Activated CD8-positive, alpha-beta memory T cell treated with anti-CD3 and anti-CD28 coated beads for 1 hour (primary cell): ENCODE measurements at places on chromosomes 12 and 14.

GRCh38 chr14:64966976-64967375 lies 5.2 kb downstream of the RAB15 start:
- DNase-seq = no peak

DNA sequence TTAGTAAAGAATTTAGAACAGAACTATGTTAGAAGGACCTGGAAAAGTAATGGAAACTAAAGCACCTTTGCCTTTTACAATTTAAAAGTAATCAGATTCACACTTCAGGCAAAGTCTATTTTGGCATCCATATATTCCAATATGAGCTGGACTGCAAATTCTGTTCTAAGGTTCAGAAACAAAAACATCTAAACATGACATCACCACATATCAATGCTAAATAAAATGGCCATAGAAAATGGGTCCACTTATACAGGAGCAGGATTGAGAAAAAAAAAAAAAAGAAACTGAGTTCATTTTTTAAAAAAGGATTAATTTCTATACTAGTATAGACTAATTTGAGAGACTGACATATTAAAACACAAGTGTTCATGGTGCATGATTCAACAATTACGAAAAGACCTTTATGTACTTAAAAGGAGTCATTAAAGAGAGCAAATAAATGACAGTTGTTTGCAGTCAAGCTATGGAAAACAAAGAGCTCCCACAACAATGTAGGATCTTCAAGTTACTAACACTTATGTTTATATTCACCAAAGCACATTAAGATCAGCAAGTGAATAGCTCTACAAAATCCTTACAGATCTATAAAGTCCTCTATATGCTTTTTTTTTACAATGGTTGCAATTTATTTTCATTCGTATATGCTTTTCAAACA lies 45.7 kb downstream of the DICER1 start:
- DNase-seq = no peak

GRCh38 chr14:88554457-88555286 lies at the start of gene PTPN21:
TSS of gene PTPN21 (minus strand) at chr14:88555007. CDS start at chr14:88550417, 4,590 bp downstream.
- DNase-seq = no peak

DNA sequence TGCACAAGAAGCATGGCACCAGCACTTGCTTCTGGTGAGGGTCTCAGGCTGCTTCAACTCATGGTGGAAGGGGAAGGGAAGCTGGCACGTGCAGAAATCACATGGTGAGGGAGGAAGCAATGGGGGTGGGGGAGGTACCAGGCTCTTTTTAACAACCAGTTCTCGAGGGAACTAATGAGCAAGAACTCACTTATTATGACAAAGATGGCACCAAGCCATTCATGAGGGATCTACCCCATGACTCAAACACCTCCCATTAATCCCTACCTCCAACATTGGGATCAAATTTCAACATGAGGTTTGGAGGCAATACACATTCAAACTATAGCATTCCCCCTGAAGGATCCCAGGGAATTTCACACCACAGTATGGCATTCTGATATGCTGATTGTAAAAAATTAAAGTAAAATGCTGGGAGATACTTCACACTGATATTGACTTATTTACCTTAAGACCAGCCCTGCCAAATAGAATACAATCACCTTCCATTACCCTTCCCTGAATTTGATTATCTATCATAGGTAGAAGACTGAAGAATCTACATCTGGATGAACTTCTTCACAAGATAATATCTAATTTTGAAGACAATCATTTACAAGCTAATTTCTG lies 201.7 kb upstream of the PLXNC1 start:
- no peak for DNase-seq

- DNase-seq = no peak
Measured at GRCh38 chr12:67720351-67720856, 71.9 kb downstream of the DYRK2 start.

DNA sequence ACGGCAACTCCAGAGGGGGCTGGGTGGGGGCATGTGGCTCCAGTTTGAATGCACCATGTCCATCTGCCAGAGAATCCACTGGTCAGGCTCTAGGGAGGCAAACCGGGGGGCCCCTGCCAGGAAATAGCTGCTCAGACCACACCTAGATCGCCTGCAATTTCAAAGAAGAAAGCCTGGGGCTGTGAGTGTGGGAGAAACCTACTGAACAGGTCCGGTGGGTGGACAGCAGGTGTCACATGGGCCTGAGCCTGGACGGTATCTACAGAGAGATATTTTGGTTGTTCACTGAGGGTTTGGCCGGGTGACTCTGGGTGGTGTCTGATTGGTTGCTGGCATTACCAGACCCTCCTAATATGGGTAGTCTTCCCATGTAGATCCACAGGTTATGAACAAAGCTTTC lies 32.0 kb downstream of the DAO start:
- no peak for DNase-seq

- DNase-seq = no peak
Measured at GRCh38 chr12:111993292-111994150, 19.4 kb downstream of the TMEM116 start.

- no peak for DNase-seq
Measured at GRCh38 chr14:66380143-66380542, 106.0 kb upstream of the CCDC196 start.

GRCh38 chr14:73896521-73896920 lies 9.9 kb downstream of the ZNF410 start:
- no peak for DNase-seq

- DNase-seq = no peak
Measured at GRCh38 chr14:24231263-24232120, 675 bp downstream of the NEDD8 start.

DNA sequence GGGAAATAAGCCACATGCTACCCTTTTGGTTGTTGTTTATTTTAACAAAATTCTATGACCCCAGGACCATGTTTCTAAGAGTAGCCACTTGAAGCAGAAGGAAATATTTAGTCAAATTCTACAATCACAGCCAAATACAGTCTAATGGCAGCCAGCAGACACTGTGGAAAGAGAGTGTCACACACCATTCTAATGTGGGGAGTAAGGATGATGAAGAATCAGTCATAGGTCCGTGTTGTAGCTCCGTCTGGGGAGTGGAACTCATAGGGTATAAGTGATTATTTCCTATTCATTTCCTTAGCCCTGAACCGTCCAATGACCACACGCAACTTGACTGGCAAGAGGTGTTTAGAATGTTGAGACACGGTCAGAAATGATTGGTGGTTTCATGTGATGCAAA lies 461.2 kb downstream of the DPF3 start:
- DNase-seq = no peak

- DNase-seq = no peak
Measured at GRCh38 chr14:32597771-32598170, 268.7 kb downstream of the AKAP6 start.

DNA sequence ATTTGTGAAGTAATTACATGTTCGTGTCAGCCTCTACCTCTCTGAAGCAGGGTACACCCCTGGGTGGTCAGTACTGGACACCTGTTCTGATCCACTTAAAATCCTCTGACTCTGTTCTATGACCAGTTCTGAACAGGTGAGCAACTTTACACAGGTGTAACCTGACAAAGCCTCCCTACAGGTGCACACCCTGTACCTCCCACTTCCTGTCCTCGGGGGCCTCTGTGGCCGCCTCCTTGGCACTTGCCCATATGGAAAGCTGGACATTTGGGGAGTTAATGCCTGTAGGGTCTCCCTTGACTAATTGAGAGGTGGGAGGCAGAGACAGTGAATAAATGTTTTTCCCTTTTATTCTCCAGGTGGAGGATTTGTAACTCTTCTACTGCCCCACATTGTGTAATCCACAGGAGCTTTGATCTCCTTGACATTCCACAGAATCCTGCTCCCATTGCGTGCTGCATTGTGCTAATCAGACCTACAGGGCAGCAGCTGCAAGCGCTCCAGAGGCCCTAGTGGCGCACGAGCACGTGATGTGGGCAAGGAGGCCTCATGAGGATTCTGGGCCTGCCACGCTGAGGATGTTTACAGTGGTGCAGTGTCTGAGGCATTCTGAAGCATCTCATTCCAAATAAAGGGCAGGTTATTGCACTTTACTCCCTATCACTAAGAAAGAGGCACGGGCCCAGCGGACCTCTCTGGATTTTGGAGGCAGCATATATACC lies 45.8 kb upstream of the BATF start:
- DNase-seq = no peak

DNA sequence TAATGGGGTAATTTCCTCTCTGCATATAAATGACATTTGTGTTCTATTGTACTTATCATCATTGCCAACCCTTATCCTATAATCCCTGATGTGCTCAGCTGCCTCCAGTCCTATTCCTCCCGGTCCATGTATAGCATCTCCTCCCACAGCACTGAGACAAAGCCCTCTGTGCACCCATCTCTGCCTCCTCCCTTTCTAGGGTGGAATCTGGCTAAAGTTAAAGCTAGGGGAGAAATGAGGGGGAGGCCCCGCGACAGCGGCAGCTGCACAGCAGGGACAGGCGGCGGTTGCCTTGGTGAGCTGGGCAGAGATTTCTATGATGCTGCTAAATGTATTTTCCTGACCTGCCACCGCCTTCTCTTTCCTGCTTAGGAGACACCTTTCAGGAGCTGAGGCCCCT lies 12.8 kb upstream of the ZDHHC22 start:
- no peak for DNase-seq

GRCh38 chr12:104577581-104577981 lies 120.8 kb downstream of the CHST11 start:
- no peak for DNase-seq

DNA sequence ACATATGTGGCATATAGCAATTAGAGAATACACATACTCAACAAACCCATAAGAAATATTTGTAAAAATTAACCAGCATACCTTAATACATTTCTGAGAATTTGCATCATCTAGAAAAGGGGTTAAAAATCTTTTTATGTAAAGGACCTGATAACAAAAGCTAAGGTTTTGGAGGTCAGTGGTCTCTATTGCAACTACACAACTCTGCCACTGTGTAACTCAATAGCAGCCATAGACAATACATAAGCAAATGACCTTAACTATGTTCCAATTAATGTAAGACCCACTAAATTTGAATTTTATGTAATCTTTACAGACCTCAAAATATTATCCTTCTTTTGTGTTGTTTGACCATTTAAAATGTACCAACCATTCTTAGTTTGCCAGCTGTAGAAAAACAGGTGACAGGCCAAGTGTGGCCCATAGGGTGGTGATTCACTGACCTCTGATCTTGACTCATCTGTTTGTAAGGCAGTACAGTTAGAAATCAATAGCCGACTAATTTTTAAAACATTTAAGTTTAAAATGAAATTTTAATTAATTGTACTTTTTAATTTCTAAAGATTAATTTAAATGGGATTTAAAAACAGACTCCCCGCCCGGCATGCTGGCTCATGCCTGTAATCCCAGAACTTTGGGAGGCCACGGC lies 7.4 kb upstream of the EPS8 start:
- DNase-seq = no peak

DNA sequence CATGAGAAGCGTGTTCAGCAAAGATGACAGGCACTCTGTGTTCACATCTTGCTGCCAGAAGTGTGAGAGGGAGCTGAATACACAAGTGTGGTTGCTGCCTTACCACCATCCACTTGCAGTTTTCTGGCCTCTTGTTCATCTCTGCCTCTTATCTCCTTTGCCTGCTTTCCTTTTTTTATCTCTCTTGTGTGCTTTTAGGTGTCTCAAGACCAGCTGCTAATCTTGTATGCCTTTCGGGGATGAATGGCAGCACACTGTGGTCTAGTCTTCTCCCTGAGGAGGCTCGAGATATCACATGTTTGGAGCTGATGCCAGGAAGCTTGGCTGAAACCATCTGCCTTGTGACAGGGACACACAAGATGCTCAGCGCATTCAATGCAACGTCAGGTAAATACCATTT lies 17.2 kb downstream of the FAM234B start:
- no peak for DNase-seq

GRCh38 chr12:23561364-23562345 lies 387.8 kb downstream of the SOX5 start:
- no peak for DNase-seq

DNA sequence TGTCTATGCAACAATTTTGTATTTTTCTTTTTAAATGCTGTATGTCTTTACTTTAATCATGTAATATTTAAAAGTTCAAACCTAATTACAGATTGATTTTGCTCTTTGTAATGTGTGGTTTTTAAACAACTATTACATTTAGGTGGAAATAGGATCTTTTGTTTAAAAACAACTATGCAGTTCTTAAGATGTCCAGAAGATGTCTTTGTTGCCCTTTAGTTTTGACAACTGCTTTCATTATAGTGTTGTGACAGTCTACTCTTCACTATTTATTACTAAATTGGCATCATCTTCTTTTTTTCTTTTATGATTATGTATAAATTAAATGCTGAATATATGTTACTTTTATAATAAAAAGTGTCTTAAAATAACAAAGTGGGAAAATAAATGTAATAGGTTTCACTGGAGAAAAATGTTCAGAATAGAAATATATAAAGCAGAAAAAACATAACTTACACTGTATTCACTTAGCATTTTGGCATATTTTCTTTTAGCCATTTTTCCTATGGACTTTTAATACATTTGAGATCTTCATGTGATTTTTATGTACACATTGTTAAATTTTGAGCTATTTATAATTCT lies 27.1 kb upstream of the PCNX4 start:
- DNase-seq = no peak

GRCh38 chr14:95273001-95273978 lies 46.4 kb downstream of the CLMN start:
- DNase-seq = no peak

DNA sequence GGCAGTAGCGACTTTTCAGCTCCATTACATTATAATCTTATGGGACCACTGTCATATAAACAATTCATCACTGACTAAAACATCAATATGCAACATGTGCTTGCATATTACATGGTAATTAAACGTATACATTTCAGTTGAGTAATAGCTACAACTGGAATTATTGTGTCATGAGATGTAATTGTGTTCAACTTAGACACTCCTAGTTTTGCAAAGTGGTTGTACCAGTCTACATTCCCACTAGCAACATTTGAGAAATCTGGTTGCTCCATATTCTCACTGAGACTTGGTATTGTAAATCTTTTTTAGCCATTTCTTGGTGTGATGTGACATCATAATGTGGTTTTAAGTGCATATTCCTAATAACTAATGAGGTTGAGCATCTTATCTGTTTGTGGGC lies 90.0 kb downstream of the CAPZA3 start:
- no peak for DNase-seq

DNA sequence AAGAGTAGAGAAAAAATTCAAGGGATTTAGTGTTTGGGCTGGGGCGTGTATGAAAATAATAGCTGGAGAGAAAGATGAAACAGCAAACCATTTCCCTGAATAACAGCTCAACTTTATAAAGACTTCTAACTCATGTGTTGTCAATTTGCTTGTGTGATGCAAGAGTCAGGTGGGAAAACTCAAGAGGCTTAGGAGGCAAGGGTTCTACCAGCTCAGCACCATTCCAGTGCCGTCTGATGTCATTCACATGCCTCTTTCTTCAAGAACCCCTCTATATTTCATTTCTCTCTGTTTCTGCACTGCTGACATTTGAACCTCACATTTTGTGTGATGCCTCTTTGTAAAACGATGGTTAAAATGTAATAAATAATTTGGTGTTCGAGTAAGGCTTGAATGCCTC lies 192.2 kb downstream of the PRKD1 start:
- no peak for DNase-seq

DNA sequence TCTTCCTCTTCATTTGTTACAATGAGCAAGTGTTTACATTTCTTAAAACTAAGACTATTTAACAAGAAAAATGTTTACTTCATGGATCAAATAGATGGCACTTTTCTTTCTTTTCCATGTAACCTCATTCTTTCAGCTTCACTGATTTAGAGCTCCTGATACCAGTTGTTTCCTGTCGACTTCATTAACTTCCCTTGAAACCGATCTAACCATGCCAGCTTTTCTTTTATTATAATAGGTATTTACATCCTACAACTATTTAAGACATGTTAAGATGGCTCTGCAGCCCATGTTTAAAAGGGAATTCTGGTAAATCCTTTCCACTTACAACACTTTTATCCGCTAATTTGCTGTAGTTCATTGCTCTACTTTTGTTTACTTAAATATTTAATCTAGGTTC lies 107.3 kb upstream of the DCN start:
- DNase-seq = no peak

GRCh38 chr12:70486588-70486987 lies 120.5 kb downstream of the KCNMB4 start:
- DNase-seq = no peak
